ENCODE measurements at places on chromosomes 6 and 20.

- H3K4me1 ChIP-seq = peaks cover 12% of the 10 kb centered on the region
- H3K36me3 ChIP-seq = no peaks in the 10 kb centered on the region
- no peak overlapping the region for H3K4me3 ChIP-seq
- no peak overlapping the region for H3K27ac ChIP-seq
- no peaks in the 10 kb centered on the region for H3K27me3 ChIP-seq
Observed at GRCh38 chr20:49919461-49919860, 4.1 kb upstream of the SPATA2 start.

DNA sequence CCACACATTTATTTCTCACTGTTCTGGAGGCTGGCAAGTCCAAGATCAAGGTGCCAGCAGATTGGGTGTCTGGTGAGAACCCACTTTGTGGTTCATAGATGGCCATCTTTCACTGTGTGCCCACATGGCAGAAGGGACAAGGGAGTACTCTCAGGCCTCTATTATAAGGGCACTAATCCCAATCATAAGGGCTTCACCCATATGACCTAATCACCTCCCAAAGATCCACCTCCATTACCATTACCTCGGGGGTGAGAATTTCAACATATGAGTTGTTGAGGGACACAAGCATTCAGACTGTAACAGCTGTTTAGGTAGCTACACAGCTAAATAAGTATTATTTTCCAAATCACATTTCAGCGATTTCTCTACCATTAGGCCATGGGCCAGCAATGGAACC, 2.5 kb upstream of the PRND start:
- no peak overlapping the region for H3K4me3 ChIP-seq
- H3K27ac ChIP-seq = no peak overlapping the region
- H3K4me1 ChIP-seq = peaks cover 6% of the 10 kb centered on the region
- no peaks in the 10 kb centered on the region for H3K36me3 ChIP-seq
- no peak for DNase-seq
- H3K27me3 ChIP-seq = peaks cover 43% of the 10 kb centered on the region

DNA sequence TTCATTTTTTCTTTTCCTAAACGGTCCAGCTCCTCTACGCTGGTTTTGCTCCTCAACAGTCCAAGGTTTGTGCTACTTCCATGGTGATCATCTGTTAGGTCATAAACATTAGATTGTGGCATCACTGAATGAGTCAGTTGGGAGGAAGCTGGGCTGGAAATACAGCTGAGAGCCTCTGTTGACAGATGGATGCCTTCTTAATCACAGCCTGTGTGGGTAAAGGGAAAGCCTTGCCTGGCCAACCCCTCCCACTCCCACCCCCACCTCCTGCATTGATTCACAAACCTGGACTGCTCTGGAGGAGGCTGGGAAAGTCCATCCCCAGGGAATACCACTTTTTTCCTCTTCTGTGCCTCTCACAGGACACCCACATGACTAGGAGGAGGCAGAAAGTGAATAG, 180.6 kb upstream of the CCN2 start:
- H3K27ac ChIP-seq = peak overlapping the region; percentile 89
- H3K4me1 ChIP-seq = peaks cover 41% of the 10 kb centered on the region
- H3K36me3 ChIP-seq = peaks cover 4% of the 10 kb centered on the region
- no peak for DNase-seq
- no peaks in the 10 kb centered on the region for H3K27me3 ChIP-seq
- no peak overlapping the region for H3K4me3 ChIP-seq

GRCh38 chr20:48208176-48208575, 422.9 kb upstream of the SULF2 start:
- H3K36me3 ChIP-seq = no peaks in the 10 kb centered on the region
- H3K4me1 ChIP-seq = no peaks in the 10 kb centered on the region
- H3K27me3 ChIP-seq = peaks cover 35% of the 10 kb centered on the region
- H3K27ac ChIP-seq = no peak overlapping the region
- DNase-seq = no peak
- H3K4me3 ChIP-seq = no peak overlapping the region

GRCh38 chr6:72911463-72912155, 289.7 kb downstream of the KCNQ5 start:
- peaks cover 12% of the 10 kb centered on the region for H3K4me1 ChIP-seq
- DNase-seq = no peak
- H3K36me3 ChIP-seq = no peaks in the 10 kb centered on the region
- H3K27me3 ChIP-seq = no peaks in the 10 kb centered on the region
- no peak overlapping the region for H3K27ac ChIP-seq

DNA sequence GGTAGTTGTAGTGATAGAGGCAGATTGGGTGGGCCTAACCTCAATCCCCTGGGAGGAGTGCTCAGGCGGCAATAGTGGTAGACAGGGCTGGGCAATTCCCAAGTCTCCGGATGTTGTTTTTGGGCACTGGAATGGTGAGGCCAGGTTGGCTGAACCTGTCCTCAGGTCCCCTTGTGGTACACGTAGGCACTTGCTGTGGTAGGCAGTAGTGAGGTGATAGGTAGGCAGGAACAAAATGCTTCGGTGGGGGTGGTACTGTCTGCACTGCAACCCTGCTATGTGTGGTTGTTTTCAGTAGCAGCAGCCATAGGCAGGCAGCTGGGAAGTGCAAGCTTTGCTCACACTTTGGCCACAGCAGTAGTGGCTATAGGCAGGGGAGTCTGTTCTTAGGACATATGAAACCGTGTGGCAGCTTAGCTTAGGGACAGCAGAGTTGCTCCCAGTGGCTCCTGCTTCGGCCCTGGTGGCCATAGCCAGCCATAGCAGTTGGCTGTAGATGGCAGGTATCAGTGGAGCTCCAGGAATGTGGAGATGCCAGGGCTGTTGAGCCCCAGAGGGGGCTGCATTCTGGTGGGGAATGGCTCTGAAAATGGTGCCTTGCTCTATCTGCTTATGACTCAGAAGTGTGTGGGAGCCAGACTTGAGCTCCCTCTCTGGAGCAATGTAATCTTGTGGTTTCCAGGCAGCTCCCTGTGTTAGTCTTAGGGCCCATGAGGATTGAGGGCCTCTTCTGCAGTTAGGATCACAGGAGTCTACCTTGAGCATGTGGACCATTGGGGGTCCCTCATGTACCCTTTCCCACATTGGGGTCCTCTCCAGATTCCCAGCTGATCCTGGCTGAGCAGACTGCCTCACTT, 241.8 kb upstream of the BMP2 start:
- no peak overlapping the region for H3K27ac ChIP-seq
- no peak overlapping the region for H3K4me3 ChIP-seq
- peaks cover 2% of the 10 kb centered on the region for H3K4me1 ChIP-seq
- no peaks in the 10 kb centered on the region for H3K27me3 ChIP-seq
- DNase-seq = no peak

GRCh38 chr6:165308926-165309731, at the start of gene C6orf118:
C6orf118 (minus strand) TSS chr6:165309605; CDS start chr6:165309586, 19 bp downstream.
- DNase-seq = no peak
- H3K27ac ChIP-seq = peak within 1 kb of the TSS; percentile 67
- H3K4me1 ChIP-seq = peaks cover 9% of the 10 kb centered on the region
- peak within 1 kb of the TSS; percentile 83 for H3K4me3 ChIP-seq
- no peaks in the 10 kb centered on the region for H3K36me3 ChIP-seq

DNA sequence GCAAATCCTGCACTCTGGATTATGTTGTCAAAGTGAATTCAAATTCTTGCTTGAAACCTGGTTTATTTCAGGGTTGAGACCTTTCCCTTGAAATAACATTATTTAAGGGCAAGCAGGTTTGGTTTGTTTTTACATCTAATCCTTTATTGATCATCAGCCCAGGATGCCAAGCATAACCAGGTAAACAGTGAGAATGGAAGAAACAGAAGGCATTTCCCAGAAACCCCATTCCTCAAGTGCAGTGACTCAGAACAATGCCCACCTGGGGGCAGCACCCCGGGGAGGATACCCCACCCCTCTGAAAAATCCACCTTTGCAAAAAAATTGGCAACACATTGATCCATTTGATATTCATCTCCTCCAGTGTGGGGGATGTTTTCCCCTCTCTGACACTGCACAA, 32.5 kb downstream of the POFUT1 start:
- peaks cover 10% of the 10 kb centered on the region for H3K36me3 ChIP-seq
- no peak for DNase-seq
- peaks cover 9% of the 10 kb centered on the region for H3K4me1 ChIP-seq
- H3K27ac ChIP-seq = no peak overlapping the region
- H3K27me3 ChIP-seq = no peaks in the 10 kb centered on the region

DNA sequence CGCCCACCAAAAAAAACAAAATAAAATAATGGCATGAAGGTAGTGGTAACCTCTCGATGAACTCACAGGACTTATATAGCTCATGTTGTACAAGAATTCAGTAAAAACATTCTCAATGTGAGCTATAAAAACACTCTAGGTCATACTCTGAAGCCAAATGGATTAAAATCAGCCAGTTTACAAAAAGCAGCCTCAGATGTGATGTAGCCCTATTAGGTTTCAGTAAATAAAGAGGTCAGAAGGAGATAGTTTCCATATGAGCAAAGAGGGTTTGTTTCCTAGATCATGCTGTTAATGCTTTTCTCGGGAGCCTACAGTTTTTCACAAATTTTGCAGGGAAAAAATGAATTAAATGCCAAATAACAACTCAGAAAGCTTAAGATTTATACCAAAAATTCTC, 319.5 kb upstream of the HSF2 start:
- peaks cover 48% of the 10 kb centered on the region for H3K27me3 ChIP-seq
- H3K4me1 ChIP-seq = no peaks in the 10 kb centered on the region
- no peak overlapping the region for H3K27ac ChIP-seq
- DNase-seq = no peak

DNA sequence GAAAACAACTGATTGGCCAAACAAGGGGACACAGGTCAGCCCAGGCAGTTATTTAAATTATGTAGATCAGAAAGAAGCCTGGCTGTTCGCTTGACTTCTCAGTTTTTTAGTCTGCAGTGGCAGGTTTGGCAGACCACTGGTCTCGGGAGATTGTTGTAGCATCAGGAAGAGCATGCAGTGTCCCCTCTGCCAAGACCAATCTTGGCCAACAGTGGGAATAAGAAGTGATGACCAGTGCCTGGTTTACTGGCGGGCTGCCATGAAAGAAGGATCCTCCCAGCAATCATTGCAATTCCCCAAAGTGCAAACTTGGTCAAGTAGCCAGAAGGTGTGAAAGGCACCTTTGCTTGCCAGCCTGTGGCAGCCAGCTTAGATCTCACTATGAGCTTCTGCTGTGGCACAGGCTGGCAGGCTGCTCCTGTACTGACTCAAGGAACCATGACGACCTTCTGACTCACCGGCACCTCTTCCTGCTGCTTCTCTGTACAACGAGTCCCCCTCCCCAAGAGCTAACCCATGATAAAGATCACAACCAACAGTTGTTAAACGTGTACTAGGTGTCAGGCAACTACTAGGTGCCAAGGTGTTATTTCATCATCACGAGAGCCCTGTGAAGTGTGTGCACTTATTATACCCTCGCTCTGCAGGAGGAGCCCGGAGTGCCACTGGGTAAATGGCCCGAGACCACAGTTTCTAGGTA, 76.8 kb upstream of the DUSP22 start:
- peaks cover 2% of the 10 kb centered on the region for H3K4me1 ChIP-seq
- no peak overlapping the region for H3K4me3 ChIP-seq
- no peak for DNase-seq
- no peaks in the 10 kb centered on the region for H3K36me3 ChIP-seq
- H3K27me3 ChIP-seq = peaks cover 11% of the 10 kb centered on the region

GRCh38 chr6:108489699-108490098, 71.0 kb upstream of the FOXO3 start:
- no peak overlapping the region for H3K27ac ChIP-seq
- H3K4me3 ChIP-seq = no peak overlapping the region
- no peaks in the 10 kb centered on the region for H3K4me1 ChIP-seq
- peaks cover 2% of the 10 kb centered on the region for H3K36me3 ChIP-seq
- H3K27me3 ChIP-seq = no peaks in the 10 kb centered on the region

DNA sequence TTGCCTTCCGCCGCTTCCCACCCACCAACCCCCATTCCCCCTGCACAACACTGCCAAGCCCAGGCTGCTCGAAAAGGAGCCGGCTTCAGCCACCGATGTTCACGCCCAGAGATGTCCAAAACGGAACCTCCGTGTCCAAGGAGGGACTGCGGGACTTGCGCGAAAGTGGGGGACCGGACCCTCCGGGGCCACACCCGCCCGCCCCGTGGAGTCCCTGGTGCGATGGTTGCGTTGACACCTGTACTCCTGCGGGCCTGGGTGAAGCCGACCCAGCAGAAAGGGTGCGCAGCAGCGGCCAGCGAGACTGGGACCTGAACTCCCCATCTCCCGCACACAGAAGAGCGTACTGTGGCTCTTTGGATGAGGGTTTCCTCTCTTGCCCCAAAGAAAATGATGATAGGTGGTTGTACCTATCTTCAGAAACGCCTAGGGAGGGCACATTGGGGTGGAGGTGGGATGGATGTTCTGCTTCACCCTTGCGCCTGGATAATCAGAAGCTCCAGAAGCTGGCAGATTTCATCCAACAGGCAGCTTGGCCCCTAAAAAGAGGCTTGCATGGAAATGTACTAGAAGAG, 1.9 kb upstream of the VGLL2 start:
- H3K36me3 ChIP-seq = no peaks in the 10 kb centered on the region
- DNase-seq = no peak
- H3K4me3 ChIP-seq = no peak overlapping the region
- H3K27me3 ChIP-seq = peaks cover 82% of the 10 kb centered on the region
- H3K27ac ChIP-seq = no peak overlapping the region

- no peak overlapping the region for H3K4me3 ChIP-seq
- no peak for DNase-seq
- H3K27me3 ChIP-seq = no peaks in the 10 kb centered on the region
Observed at GRCh38 chr6:150651808-150652470, 52.3 kb downstream of the PLEKHG1 start.

- no peaks in the 10 kb centered on the region for H3K27me3 ChIP-seq
- peaks cover 2% of the 10 kb centered on the region for H3K36me3 ChIP-seq
- no peak overlapping the region for H3K27ac ChIP-seq
- H3K4me3 ChIP-seq = no peak overlapping the region
Observed at GRCh38 chr20:35174458-35175216, 2.8 kb downstream of the PROCR start.

All from osteocyte (in vitro differentiated cells).